Body of pancreas (tissue), 4 donors: ENCODE measurements at places on chromosomes 7 and 10. TPM values are rescaled to one million over a fixed set of nuclear protein-coding genes. Genes with fewer than 3 reads are reported as not detected.

Gene FAM25G
- total RNA-seq: not detected

Gene CREB5
- total RNA-seq: 25.7 TPM

Gene SYNPO2L
- not detected for total RNA-seq

Gene SNX10
- 1.3 TPM for total RNA-seq

Gene TAS2R5
- 0.99 TPM for total RNA-seq

Gene GIMAP6
- 8.6 TPM for total RNA-seq

DNA sequence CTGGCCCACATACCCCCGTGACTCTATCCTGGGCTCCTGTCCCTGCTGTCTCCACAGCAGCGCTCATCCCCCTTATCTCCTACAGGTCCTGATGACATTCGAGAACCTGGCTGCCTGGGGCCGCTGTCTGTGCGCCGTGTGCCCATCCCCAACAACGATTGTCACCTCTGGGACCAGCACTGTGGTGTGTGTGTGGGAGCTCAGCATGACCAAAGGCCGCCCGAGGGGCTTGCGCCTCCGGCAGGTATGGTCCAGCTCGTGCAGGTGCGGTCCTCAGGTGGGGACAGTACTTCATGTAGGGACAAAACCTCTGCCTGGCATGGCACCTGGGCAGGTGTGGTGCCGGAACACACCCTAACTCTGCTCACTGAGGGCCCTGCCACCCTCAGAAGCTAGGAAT, 30.4 kb upstream of the LRRC18 start:
- H3K4me1 ChIP-seq: no peaks in the 10 kb centered on the region
- no peaks in the 10 kb centered on the region for H3K36me3 ChIP-seq
- H3K27ac ChIP-seq: no peak overlapping the region
- no peak for DNase-seq
- no peaks in the 10 kb centered on the region for H3K27me3 ChIP-seq
- H3K4me3 ChIP-seq: no peak overlapping the region

DNA sequence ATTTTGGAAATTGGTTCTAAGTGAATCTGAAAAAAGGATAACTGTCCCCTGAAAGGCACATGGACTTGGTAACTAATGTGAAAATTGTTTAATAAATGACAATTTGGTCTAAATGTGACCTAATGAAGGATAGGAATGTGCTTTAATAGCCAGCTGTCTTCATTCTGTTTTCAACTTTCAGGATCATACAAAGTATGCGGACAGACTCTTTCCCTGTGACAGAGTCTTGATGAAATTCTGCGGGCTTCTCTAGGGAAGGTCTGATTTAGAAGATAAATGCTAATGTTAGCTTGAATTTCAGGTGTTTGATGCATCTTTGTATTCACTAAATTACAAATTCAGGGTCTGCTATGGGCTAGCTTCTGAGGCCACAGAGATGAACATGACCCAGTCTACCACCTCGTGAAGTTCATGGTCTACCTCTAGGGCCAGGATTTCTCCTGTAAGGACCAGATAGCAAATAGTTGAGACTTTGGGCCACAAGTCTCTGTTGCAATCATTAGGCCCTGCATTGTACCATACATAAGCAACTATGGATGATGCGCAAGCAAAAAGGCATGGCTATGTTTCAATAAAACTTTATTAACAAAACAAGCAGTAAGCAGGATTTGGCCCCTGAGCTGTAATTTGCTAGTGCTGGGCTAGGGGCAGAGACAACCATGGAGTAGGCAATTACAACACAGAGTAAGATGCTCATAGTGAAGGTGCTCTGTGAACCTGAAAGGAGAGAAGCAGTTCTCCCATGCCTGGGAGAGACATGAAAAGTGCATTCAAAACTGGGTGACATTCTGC, 368.6 kb downstream of the INHBA start:
- no peaks in the 10 kb centered on the region for H3K36me3 ChIP-seq
- H3K27ac ChIP-seq: no peak overlapping the region
- H3K4me1 ChIP-seq: no peaks in the 10 kb centered on the region
- no peak overlapping the region for H3K4me3 ChIP-seq
- no peaks in the 10 kb centered on the region for H3K27me3 ChIP-seq
- DNase-seq: no peak

DNA sequence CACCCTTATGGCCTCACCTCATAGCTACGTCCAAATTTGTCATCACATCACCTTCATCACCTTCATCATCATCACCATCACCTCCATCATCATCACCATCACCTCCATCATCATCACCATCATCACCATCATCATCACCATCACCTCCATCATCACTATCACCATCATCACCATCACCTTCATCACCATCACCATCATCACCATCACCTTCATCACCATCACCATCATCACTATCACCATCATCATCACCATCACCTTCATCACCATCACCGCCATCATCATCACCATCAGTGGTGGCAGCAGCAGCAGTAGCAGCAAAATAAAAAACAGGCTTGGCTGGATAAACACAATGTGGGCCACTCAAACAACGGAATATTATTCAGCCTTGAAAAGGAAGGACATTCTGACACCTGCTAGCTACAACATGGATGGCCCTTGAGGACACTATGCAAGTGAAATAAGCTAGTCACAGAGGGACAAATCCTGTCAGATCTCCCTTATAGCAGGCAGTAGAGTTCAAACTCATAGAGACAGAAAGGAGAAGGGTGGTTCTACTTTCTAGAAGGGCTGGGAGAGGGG, 47.7 kb upstream of the PDGFA start:
- H3K27ac ChIP-seq: no peak overlapping the region
- no peaks in the 10 kb centered on the region for H3K27me3 ChIP-seq
- no peak for DNase-seq
- no peak overlapping the region for H3K4me3 ChIP-seq
- H3K36me3 ChIP-seq: no peaks in the 10 kb centered on the region

GRCh38 chr10:75599875-75600648, 168.6 kb downstream of the LRMDA start:
- peaks cover 10% of the 10 kb centered on the region for H3K4me1 ChIP-seq
- DNase-seq: no peak
- no peak overlapping the region for H3K27ac ChIP-seq
- H3K4me3 ChIP-seq: no peak overlapping the region

GRCh38 chr7:101518336-101518735, 110.8 kb downstream of the MYL10 start:
- no peaks in the 10 kb centered on the region for H3K36me3 ChIP-seq
- H3K4me1 ChIP-seq: no peaks in the 10 kb centered on the region
- no peak for DNase-seq

- no peaks in the 10 kb centered on the region for H3K4me1 ChIP-seq
- no peak for DNase-seq
- H3K27ac ChIP-seq: no peak overlapping the region
These were observed 75.9 kb downstream of the ADARB2 start for GRCh38 chr10:1661416-1661815.

GRCh38 chr10:17607603-17608332, 9.4 kb downstream of the HACD1 start:
- H3K27ac ChIP-seq: no peak overlapping the region
- DNase-seq: no peak
- H3K36me3 ChIP-seq: no peaks in the 10 kb centered on the region
- H3K4me1 ChIP-seq: no peaks in the 10 kb centered on the region
- H3K27me3 ChIP-seq: no peaks in the 10 kb centered on the region
- no peak overlapping the region for H3K4me3 ChIP-seq

DNA sequence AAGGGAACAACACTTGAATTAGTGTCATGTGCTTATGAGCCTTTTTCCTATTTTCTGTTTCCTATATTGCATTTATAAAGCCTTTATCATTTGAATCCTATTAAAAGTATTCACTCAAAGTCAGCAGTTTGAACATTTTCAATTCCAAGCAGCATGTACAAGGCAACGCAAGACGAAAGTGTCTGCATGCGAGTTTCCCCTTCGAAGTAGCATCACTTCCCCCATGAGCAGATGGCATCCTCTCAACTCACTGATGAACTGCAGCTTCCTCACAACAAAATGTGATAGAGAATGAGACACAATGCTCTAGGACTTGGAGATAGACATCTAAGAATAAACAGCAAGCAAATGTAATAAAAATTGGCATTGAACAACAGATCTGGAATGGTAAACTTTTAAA, 270.7 kb downstream of the PRPF18 start:
- DNase-seq: no peak
- H3K27ac ChIP-seq: no peak overlapping the region
- no peaks in the 10 kb centered on the region for H3K4me1 ChIP-seq
- H3K4me3 ChIP-seq: no peak overlapping the region
- H3K36me3 ChIP-seq: no peaks in the 10 kb centered on the region
- no peaks in the 10 kb centered on the region for H3K27me3 ChIP-seq

DNA sequence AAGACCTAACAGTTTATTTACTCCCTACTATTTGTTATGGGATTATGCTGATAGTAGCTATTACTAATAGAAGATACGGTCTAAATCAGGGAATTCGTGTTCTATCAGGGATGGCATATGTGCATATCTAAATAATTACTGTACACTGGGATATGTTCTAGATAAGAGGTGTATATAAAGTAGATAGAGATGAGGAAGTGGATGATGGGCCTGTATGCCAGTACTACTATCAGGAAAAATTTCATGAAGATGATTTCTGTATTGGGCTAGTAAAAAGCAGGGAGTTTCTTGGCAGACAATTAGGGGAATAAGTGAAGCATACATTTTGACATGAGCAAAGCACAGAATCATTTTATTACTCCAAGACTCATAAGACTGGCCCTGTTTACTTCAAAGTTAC, 26.2 kb downstream of the PTPN12 start:
- H3K27ac ChIP-seq: no peak overlapping the region
- DNase-seq: no peak
- no peaks in the 10 kb centered on the region for H3K36me3 ChIP-seq
- no peaks in the 10 kb centered on the region for H3K27me3 ChIP-seq
- no peak overlapping the region for H3K4me3 ChIP-seq

- no peaks in the 10 kb centered on the region for H3K36me3 ChIP-seq
- H3K27me3 ChIP-seq: no peaks in the 10 kb centered on the region
- no peak for DNase-seq
These were observed 70.7 kb upstream of the MKX start for GRCh38 chr10:27816320-27816719.

DNA sequence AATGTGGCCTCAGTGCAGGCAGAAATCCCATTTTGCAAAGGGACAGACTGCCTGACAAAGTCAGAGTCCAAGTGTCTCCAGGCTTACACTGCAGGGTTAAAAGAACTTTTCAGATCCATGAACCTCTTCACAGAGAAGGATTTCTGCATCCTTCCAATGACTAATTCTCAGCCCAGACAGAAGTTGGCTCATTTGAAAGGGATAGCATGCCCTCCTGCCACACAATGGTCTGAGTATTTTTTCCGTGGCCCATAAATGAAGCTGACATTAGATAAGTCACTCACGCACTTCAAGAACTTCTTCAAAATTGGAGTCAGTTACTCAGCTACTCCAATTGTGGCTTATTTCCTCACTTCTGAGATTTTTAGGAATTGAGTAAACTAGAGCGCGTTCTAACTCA, 170.2 kb downstream of the PLXNA4 start:
- H3K36me3 ChIP-seq: no peaks in the 10 kb centered on the region
- no peak for DNase-seq
- H3K4me3 ChIP-seq: no peak overlapping the region
- H3K27me3 ChIP-seq: peaks cover 3% of the 10 kb centered on the region
- H3K27ac ChIP-seq: no peak overlapping the region

- H3K36me3 ChIP-seq: no peaks in the 10 kb centered on the region
- H3K27me3 ChIP-seq: no peaks in the 10 kb centered on the region
- no peak for DNase-seq
- no peak overlapping the region for H3K27ac ChIP-seq
- no peaks in the 10 kb centered on the region for H3K4me1 ChIP-seq
These were observed 362.5 kb downstream of the POM121L12 start for GRCh38 chr7:53397911-53398310.

DNA sequence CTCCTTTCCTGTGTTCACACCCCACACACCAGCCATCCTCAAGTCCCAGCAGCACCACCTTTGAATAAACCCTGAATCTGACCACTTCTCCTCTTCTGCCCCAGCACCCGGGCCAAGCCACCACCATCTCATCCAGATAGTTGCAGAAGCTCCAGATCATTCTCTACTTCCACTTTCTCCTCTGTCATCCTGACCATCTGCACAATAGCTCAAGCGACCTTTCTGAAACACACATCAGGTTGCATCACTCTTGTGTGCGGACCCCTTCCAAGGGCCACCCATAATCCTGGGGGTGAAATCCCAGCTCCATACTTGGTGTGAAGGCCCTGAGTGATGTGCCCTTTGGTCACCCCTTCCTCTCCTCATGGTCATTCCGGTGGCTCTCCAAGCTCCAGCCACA, 187.4 kb upstream of the GALNT17 start:
- H3K4me3 ChIP-seq: no peak overlapping the region
- no peak for DNase-seq
- H3K27ac ChIP-seq: no peak overlapping the region
- no peaks in the 10 kb centered on the region for H3K36me3 ChIP-seq
- no peaks in the 10 kb centered on the region for H3K4me1 ChIP-seq

GRCh38 chr7:143255564-143255963, 7.7 kb upstream of the GSTK1 start:
- no peaks in the 10 kb centered on the region for H3K27me3 ChIP-seq
- peaks cover 20% of the 10 kb centered on the region for H3K4me1 ChIP-seq
- DNase-seq: no peak
- no peak overlapping the region for H3K27ac ChIP-seq
- H3K4me3 ChIP-seq: no peak overlapping the region

DNA sequence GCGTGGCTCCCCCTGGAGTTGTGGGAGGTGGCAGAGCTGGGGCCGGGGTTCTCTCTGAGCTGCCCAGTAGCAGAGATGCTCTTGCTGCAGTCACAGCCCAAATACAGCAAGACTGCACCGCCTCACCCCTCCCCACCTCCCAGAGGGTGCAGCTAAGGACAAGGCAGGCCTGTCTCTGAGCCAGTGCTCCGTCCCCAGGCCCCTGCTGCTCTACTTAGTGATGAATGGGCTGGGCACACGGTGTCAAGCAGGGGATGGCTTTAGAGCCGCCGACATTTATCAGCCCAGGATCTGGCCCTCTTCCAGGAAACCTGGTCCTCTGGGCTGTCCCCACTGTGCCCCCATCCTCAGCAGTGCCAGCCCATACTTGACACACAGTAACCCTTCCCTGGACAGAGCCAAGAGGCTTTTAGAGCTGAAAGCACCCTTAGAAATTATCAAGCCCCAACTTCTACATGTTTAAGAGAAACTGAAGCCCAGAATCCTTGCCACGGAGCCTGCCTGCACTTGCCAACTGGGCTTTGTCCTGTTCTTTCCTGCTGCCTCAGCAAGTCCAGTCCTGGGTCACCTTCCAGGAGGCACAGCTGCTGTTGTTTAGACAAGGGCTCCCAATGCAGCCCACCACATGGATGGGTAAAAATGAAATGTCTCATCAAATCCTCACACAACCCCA, 137.1 kb upstream of the UNC5B start:
- no peaks in the 10 kb centered on the region for H3K36me3 ChIP-seq
- no peak overlapping the region for H3K4me3 ChIP-seq
- H3K4me1 ChIP-seq: no peaks in the 10 kb centered on the region

DNA sequence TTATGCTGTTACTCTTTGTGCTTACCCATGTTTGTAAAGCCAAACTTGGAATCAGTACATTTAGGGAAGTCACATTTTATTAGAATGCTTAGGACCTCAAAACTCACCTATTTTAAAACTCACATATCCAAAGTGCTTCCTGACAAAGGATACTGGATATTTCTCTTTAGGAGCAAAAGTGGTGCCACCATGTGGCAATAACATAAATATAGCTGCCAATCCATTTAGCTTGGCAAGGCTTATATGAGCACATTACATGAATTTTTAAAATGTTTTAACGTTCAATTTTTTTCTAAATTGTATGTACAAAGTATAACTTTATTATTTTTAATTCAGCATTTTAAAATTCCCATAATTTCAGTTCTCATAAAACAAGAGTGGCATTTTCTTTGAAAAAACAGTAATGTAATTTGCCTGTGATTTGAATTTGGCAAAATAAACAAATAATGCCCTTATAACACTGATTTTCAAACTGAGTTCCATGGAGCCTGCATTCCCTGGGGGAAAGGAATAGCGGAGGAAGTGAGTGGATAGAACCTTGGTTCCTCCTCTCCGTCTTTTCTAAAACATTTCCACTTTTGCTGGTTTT, 75.4 kb downstream of the HDAC9 start:
- no peaks in the 10 kb centered on the region for H3K4me1 ChIP-seq
- H3K27ac ChIP-seq: no peak overlapping the region
- no peaks in the 10 kb centered on the region for H3K27me3 ChIP-seq
- DNase-seq: peak; percentile 32
